Body of pancreas (tissue), 4 donors: ENCODE measurements at places on chromosomes 4 and X. TPM values are rescaled to one million over a fixed set of nuclear protein-coding genes. Genes with fewer than 3 reads are reported as not detected.

INPP4B gene
- total RNA-seq: 8.2 TPM

GPR173 gene
- 0.26 TPM for total RNA-seq

IL1RAPL2 gene
- total RNA-seq: not detected

OTC gene
- total RNA-seq: 3.6 TPM

PPEF1 gene
- not detected for total RNA-seq

VGLL1 gene
- total RNA-seq: not detected

SLC7A11 gene
- total RNA-seq: 3.3 TPM

TECRL gene
- total RNA-seq: not detected

GLRA2 gene
- total RNA-seq: not detected

MMRN1 gene
- 8.2 TPM for total RNA-seq

HDAC8 gene
- 25.9 TPM for total RNA-seq

SSX4 gene
- not detected for total RNA-seq

ZCCHC18 gene
- total RNA-seq: not detected

ZRSR2 gene
- total RNA-seq: 5.7 TPM

SATL1 gene
- not detected for total RNA-seq

GATA1 gene
- not detected for total RNA-seq

POLN gene
- total RNA-seq: 4.9 TPM

ASB12 gene
- not detected for total RNA-seq

TEX13A gene
- total RNA-seq: not detected
